ENCODE measurements at places on chromosomes 3 and 15. TPM values are rescaled to one million over a fixed set of nuclear protein-coding genes. Genes with fewer than 3 reads are reported as not detected.

- DNase-seq: no peak
These were observed 30.8 kb downstream of the LAMP3 start for GRCh38 chr3:183131735-183132134.

ACTL6A gene
- total RNA-seq: 11.8 TPM

IL12A gene
- not detected for total RNA-seq

DNA sequence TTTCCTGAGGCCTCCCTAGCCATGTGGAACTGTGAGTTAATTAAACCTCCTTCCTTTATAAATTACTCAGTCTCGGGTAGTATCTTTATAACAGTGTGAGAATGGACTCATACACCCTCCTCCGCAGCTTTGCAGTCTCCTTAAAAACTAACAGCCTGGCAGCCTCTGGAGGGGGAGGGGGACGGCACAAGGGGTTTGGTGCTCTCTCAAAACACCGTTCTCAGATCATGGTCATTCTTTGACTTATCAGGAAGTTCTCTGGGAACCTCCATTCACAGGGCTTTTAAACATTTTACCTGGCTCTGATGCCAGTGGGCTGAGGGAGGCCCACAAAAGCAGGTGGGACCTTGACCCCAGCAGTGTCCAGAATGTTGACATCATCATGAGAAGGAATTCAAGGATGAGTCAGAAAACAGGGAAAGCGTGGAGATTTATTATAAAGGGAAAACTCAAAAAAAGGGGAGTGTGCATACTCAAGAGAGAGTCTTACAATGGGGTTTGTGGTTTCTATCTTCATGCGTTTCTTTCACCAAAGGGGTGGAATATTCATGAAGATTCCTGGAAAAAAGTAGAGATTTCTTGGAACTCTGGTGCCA lies 43.9 kb downstream of the ONECUT1 start:
- DNase-seq: no peak

- DNase-seq: no peak
These were observed 492.7 kb downstream of the NTRK3 start for GRCh38 chr15:87763837-87764236.

PDZRN3 gene
- 1.3 TPM for total RNA-seq

GRCh38 chr3:184156522-184156955 lies 1.4 kb downstream of the DVL3 start:
- no peak for DNase-seq

GRCh38 chr3:140219291-140219690 lies 284.3 kb downstream of the CLSTN2 start:
- no peak for DNase-seq

GRCh38 chr3:37338500-37338899 lies 164.1 kb upstream of the LRRFIP2 start:
- no peak for DNase-seq
